ENCODE measurements at places on chromosomes 3 and 15. TPM values are rescaled to one million over a fixed set of nuclear protein-coding genes. Genes with fewer than 3 reads are reported as not detected.

DNA sequence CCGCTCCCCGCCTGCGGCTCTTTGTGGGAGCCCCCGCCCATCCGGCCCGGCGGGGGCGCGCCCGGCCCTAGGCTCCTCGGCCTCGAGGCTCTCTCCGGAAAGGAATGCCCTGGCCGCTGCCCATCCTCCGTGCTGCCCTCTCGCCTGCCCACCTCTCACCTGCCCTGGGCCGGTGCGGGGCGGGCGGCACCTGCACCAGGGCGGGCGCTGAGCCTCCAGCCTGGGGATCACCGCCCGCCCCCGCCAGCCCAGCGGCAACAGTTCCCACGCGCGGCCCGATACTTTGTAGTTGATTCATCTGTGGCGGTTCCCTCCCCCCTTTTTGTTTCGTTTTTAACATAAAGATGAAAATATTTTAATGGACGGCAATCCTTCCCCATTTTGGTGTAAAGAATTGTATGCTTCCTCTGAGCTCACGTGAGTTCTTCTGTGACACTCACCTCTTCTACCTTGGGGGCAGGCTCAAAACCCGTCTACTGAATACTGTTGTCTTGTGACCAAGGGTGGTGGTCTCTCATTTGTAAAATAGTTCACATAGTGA is 1.9 kb downstream of the KLF13 start:
- DNase-seq = no peak

GRCh38 chr3:138995706-138996105 is 10.4 kb downstream of the PRR23A start:
- no peak for DNase-seq

GRCh38 chr15:61639491-61639890 is 410.4 kb upstream of the RORA start:
- DNase-seq = no peak

- DNase-seq = no peak
These were observed 18.9 kb downstream of the IL1RAP start for GRCh38 chr3:190532731-190533203.

DNA sequence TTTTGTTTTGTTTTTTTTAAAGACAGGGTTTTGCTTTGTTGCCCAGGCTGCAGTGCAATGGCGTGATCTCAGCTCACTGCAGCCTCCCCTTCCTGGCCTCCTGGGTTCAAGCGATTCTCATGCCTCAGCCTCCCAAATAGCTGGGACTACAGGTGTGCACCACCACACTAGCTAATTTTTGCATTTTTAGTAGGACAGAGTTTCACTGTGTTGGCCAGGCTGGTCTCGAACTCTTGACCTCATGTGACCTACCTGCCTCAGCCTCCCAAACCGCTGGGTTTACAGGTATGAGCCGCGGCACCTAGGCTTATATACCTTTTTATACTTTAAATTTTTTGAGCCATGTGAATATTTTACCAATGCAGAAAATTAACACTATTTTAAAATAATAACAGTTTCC is 56.9 kb upstream of the HERC1 start:
- DNase-seq = no peak

DNA sequence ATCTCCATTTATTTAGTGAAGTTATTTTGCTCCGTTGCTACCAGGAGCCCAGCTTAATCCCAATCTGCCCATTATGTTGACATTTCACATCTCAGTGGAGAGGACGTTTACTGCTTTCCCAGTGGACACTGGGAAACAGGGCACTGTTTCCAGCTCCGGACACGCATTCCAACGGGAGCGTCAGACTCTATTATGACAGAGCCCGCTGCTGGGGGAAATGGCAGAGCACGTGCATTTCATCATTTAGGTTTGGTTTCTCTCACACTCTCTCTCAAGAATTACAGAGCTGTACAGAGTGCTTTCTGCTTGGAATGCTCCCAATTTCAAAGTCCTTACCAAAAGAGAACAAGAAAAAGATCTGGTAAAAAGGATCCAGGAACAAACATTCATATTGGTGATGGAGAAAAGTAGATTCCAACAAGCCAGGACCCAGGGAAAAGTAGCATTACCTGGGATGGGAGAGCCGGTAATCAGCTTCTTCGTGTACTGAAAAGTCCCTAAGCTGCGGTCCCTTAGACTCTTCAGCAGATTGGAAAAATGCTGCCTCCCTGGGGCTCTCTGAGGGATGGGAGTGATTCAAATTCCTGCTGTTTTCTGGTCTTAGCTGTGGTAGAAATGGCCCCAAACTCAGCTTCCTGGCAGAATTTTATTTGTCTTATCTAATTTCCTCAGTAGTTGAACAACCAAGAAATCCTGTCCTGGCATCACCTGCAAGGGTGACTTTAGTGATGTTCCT is 136.0 kb upstream of the THBS1 start:
- no peak for DNase-seq

The WDR72 gene
- 2.3 TPM for total RNA-seq

- no peak for DNase-seq
These were observed 99.8 kb downstream of the MYH15 start for GRCh38 chr3:108410531-108410984.

DNA sequence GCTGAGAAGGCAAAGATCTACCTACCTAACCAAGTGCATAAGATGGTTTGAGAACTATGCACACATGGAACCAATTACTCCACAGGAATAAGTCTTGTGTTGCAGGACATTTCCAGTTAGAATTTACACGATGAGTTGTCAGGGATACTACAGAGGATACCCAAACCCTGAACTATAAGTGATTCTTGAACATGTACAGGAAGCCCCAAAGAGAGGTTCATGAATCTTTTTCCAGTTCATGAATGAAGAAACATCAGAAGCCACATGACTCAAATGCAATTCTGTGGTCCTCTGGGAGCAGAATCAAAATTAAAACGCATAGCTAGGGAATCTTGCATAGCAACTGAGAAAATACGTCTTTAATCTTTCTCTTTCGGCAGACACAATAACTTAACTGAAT is 114.1 kb upstream of the LMCD1 start:
- DNase-seq = no peak

DNA sequence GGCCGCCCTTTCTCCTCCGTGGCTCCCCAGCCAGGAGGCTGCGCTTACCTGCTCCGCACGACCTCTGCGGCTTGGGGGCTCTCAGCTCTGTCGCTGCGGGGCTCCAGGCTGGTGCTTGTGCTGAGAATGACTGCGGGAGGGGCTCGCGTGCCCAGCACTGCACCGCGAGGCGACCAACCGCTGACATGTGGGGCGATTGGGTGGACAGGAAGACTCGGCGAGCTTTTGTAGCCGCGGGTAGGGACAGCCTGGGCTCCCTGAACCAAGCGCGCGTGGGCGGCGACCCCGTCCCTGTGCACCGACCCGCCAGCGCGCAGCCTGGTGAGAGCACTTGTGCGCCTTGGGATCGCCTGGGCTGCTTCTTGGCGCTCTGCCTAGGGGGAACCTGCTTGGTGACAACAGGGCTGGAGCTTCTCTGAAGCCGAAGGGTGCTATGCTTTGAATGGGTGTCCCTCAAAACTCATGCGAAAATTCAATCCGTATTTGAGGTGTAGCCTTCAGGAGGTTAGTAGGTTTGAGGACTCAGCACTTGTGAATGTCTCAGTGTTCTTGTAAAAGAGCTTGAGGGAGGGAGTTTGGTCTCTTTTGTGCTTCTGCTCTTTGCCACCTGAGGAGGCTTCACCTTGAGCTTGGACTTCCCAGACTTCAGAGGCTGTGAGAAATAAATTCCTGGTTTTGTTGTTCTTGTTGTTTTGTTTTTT is 50.4 kb downstream of the IL12A start:
- no peak for DNase-seq

DNA sequence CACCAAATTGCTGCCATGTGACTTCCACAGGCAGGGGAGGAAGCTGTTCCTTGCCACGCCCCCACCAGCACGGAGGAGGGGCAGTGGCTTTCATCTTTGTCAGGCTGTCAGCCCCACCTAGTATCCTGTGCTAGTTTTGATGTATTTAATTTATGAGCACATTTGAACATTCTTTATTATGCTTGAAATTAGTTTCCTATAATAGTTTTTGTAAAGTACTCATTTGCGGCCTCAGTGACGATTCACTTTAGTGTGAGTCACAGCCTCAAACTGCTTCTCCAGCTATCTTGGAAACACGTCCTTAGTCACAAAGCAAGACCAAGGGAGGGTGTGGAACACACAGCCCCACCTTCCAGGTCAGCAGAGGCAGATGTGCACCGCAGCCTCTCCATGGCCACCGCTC is 239.9 kb upstream of the ATP10A start:
- peak; percentile 6 for DNase-seq

The PIF1 gene
- total RNA-seq = 27.6 TPM

The PAQR9 gene
- total RNA-seq = 0.29 TPM

All from epithelial cell of proximal tubule (primary cell).